Prostate gland (tissue), 2 donors: ENCODE measurements at places on chromosomes 3 and 15.

DNA sequence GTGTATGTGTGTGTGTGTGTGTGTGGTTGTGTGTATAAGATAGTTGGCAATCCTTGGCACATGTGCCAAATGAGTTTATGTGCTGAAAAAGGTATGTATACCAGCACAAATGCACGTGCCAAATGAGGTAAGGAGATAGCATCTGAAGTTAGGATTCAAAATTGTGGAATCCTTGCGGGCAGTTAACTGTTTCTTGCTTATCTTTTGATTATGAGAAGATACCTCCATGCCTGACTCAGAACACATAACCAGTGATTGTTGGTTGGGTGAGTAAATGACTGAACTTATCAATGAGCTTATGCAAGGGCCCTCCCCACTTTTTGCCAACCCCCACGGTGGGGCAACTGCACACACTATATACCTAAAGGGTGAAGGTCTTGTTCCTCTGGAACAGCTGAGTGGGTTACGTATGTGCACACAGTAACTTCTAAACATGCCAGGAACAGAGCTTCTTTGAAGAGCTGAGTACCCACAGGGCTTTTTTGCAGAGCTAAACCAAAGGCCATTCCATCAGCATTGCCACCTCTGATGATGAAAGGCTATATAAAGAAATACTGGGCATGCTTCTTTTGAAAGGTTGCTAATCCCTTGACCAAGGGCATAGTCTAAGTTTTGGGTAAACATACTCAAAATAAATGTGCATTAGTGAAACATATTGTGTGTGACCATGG, 60.1 kb downstream of the MEIS2 start:
- no peak for DNase-seq

GRCh38 chr3:54986294-54986693, 58.4 kb upstream of the LRTM1 start:
- no peak for DNase-seq

DNA sequence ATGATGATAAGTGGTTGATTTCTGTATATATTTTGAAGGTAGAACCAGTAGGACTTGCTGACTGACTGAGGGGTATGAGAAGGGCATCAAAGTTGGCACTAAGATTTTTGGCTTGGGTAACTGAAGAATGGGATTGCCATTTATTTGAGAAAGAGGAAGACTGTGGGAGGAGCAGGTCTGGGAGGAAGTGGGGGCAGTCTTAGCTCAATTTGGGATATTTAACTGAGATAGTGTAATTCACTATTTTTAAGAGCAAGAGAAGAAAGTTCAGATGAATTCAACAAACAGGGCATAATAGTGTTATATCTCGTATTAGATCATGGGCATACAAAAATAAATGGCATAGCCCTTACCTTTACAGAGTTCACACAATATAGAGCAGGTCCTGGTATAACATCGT, 1.7 kb downstream of the BUB1B start:
- no peak for DNase-seq

DNA sequence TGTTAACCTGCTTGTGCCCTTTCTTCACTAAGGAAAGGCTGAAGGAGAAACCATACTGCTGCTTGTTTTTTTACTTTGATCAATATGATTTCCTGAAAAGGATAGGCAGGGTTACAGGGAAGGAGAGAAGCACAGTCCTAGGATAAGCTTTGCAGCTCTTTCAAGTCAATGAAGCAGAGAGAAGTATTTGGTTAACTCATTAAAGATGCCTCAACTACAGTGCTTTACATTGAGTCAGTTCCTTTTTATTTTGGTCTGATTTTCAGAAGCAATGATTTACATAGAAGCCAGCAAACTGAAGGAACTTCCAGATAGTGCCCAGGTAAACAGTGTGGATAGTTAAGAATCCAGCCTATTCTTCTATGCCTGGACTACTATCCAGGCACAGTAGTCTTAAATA, 64.8 kb downstream of the ARIH1 start:
- DNase-seq, result no peak

DNA sequence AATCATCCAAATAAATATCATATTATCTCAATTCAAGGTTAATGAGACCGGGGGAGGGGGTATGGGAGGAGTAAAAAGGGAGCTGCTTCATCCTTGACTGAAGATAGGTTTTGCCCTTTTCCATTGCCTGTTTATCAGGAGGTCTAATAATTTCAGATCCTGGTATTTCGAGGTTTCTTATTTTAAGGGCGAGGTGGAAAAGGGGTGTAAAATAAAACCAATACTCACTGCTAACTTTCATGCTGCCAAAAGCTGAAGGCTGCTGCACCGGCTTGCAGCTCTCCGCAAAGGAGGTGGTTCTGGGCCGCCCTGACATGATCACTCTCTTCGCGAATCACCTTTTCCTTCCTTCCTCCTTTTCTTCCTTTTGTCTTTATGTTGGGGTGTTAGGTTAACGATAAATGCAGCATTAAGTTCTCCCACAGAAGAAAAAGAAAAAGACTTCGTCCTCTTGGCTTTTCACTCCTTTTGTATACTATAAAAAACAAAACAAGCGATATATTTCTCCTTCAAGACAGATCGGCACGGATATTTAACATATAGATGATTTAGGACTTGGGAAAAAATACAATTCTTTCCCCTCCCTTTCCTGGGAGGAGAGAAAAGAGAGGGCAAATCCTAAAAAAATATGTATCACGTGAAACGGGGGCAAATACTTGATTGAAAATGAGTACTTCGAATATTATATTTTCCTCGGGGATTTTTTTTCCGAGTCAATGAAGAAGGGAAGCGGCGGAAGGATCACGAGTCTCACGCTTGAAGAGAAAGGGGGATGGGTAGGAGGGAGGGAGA, 932 bp downstream of the GSK3B start:
- DNase-seq, result peak; percentile 14

DNA sequence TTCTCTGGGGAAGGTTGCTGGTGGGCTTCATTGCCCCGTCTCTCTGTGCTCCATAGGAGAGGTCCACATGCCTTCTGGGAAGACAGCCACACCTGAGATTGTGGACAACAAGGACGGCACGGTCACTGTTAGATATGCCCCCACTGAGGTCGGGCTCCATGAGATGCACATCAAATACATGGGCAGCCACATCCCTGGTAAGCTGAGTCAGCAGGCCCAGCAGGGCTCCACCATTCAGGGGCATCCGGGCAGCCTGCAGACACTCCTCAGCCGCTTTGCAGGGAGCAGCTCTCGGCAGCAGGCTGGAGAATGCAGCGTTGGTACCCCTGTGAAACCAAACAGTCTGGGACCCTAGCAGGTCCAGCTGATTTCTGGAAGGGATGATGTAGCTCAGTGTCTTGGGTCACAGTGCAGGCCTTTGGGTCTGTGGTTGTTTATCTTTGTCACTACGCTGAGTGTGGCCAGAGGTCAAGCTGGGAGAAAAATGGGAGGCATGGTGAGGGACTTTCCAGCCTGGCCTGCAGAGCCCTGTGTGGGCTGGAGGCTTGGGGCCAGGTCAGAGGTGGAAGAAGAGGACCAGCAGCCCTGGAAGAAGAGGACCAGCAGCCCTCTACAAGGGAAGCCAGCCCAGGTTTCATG, 67.2 kb downstream of the DNASE1L3 start:
- DNase-seq, result no peak

- DNase-seq, result no peak
Observed at GRCh38 chr3:187291001-187291511, 481 bp downstream of the MASP1 start.

- DNase-seq, result no peak
Observed at GRCh38 chr3:126452213-126452612, 23.5 kb downstream of the ZXDC start.

GRCh38 chr3:100195375-100195774, 65.4 kb upstream of the TBC1D23 start:
- no peak for DNase-seq

DNA sequence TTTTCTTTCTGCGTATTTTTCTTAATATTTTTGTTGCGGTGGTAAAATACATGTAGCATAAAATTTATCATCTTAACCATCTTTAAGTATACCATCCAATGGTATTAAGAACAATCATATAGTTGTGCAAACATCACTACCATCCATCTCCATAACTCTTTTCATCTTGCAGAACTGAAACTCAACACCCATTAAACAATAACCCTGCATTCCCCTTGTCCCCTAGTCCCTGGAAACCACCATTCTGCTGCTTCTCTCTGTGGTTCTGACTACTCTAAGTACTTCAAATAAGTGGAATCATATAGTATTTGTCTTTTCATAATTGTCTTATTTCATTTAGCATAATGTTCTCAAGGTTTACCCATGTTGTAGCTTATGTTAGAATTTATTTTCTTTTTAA, 67.3 kb upstream of the EOMES start:
- no peak for DNase-seq

- peak; percentile 53 for DNase-seq
Observed at GRCh38 chr15:71549697-71550096, 260.7 kb upstream of the NR2E3 start.

- no peak for DNase-seq
Observed at GRCh38 chr15:101444807-101445508, 44.5 kb downstream of the PCSK6 start.

- no peak for DNase-seq
Observed at GRCh38 chr3:27521179-27521871, 37.1 kb upstream of the SLC4A7 start.

GRCh38 chr3:12752102-12752501, 7.0 kb downstream of the TMEM40 start:
- no peak for DNase-seq

- DNase-seq, result no peak
Observed at GRCh38 chr3:46846624-46847542, 16.4 kb downstream of the MYL3 start.

DNA sequence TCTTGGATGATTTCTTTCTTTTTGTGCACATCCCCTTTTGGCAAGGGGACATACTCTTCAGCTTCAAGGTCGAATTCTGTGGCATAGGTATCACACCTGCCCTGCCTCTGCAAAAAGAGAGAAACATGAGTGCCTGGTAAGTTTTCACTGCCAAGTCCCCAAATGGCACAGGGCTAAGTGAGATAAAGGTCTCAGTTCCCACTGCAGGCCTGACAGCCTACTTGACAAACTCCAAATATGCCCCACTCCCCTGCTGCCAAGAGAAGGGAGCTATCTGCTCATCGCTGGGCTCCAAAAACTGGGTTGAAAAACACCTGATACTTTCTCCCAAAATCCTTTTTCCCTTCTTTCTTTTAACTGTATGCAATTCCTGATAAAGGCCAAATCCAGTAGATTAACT, 23.0 kb downstream of the RUVBL1 start:
- no peak for DNase-seq
